CD4-positive, alpha-beta T cell treated with Interleukin-17A for 4 hours (primary cell): ENCODE measurements at places on chromosomes 5 and 9.

GRCh38 chr5:124172389-124173003 lies 573.9 kb downstream of the ZNF608 start:
- DNase-seq, result no peak

DNA sequence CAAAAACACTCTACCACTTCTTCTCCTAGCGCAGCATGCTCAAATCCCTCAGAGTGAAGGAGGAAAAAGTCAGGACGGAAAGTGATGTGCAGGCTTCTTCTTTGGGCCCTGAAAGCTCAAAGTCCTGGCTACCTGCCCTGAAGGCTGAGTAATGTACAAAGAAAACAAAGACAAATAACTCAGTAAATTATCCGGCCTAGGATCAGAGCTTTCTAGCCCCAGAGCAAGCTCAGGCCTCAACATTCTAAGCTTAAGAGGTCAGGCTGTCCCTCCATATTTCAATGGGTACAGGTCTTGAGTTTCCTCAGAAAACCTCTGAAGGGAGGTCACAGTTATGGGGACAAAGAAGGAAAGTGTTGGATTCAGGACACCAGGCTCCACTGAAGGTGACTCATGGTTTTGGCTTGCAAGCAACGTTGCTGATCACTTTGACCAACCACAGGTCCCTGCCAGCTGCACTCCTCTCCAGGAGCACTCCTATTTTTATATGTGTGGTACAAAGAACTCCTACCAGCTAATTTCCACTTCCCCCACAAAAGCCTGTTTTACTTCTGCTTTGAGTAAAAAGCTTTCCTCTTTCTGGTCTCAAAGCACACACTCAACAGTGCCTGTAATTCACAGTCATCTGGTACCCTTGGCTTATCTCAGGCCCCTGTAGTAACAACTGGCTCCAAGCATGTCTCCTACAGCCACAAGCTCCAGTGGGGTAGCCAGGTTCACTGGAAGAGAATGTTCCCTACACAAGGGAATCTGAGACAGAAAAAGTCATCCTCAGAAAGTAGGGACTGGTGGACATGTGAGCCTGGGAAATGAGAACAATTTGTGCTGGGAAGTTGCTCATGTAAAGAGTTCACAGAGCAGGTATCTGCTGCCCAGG lies 115.7 kb downstream of the UGCG start:
- DNase-seq, result no peak

DNA sequence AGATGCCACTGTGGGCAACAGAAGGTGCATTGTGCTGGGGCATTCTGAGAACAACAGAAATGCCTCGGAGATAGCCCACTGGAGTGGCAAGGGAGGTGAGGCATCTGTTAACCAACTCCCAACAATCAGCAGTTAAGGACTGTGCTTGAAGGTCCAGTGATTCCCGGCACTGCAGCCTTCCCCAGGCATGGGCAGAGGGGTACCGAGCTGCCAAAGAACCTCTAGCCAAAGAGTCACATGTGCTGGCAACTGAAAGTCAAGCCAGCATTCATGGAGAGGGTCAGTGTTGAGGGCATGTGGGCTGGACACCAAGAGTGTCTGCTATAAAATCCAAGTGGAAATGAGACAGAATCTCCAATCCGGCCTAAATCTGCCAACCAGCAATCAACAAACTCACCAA lies 149.6 kb downstream of the ASTN2 start:
- DNase-seq, result no peak

GRCh38 chr5:126854526-126855110 lies 77.7 kb downstream of the LMNB1 start:
- no peak for DNase-seq

- no peak for DNase-seq
Observed at GRCh38 chr9:126874546-126875314, 14.3 kb downstream of the ZBTB34 start.

GRCh38 chr5:157069949-157070348 lies 11.0 kb upstream of the HAVCR1 start:
- DNase-seq, result no peak
